ENCODE measurements at places on chromosomes 1 and 21. TPM values are rescaled to one million over a fixed set of nuclear protein-coding genes. Genes with fewer than 3 reads are reported as not detected.

The DTL gene
- 54.9 TPM for total RNA-seq

- DNase-seq = peak; percentile 14
These were observed 21.1 kb downstream of the CLDN8 start for GRCh38 chr21:30194701-30195299.

DNA sequence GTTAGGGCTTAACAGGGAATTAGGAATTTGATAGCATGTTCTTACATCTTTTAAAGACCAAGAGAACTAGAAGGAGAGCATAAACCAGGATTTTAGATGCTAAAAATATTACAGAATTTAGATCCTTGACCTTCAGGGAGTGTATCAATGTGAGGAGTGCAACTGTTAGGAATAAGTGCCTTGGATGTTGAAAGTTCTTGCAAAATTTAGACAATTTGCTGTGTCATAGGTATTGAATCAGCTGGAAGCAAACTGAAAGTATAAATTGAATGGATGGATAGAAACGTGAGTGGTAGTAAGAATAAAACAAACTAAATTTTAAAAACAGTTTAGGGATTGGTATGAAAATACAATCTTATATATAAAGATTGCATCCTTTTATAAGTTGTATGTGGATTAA lies 27.7 kb downstream of the PPP1R12B start:
- no peak for DNase-seq

DNA sequence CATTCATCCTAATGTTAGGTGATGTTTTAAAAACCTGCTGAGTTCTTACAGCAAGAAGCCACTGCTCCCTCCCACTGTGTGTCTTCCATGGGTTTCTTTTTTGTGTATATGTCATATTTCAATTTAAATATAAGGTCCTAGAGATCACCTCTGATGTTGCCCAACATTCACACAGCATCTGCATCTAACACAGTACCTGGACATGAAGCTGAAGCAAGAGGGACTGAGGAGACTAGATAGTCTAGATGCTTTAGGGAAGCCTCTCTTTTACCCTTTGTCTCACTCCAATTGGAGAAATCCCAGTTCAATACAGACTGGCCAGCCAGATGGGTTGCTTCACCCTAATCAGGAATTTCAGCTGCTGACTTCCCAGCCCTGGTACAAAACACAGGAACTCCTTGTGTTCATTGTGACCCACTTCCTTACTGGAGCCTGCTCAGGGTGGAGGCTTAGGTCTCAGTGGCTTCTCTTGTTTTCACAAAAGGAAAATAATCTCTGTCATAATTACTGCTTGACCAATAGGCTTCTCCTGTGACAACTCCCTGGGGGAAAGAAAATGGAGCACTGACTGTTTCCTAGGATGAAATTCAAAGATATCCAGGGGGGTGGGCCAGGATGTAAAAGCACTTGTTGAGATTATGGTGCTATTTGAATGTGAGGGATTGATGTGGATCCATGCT lies 17.3 kb downstream of the BTG2 start:
- no peak for DNase-seq

The ATP13A2 gene
- total RNA-seq = 23.8 TPM

GRCh38 chr1:208510192-208510952 lies 266.2 kb upstream of the PLXNA2 start:
- DNase-seq = no peak

DNA sequence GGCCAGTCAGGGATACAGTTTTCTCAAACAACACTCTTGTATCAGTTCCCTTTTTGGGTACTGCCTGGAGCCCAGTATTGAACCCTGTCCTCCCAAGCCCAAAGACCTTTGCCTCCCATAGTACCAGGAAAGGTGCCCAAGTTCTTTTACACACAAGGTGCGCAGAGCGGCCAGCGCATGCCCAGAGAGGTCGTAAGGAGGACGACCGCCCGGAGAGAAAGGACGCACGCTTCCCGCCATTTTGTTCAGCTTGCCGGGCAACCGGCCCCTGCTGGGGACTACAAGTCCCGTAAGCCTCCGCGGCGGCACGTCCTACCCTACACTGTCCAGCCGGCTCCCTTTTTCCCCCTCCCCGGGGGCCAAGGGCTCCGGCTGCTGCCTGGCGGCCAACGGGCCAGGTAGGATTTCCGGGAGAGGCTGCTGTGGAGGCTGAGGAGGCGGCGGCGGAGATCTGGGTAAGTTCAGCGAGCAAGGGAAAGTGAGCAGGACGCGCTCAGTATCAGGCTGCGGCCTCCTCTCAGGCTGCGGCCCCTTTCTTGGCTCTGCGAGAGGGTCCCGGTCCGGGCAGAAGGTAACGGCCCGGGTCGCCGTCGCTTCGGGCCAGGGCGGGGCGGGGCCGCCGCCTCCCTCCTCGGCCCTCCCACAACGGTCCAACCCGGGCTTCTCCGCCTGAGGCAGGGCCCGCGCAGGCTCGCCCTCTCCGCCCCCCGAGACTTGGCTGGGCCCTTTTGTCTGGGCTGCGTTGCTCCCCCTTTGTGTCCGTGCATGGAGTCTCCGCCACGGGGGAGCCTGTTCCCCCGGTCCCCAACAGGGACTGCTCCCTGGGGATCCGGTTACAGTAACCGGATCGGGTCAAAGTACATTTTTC lies at the start of gene PHACTR4:
TSS of gene PHACTR4 (plus strand) at position 370 of the 868 bp plus-strand sequence. CDS start 37,708 bp downstream, outside the sequence.
- peak; percentile 88 for DNase-seq

- peak; percentile 83 for DNase-seq
These were observed 3.9 kb upstream of the DENND2D start for GRCh38 chr1:111204201-111204982.

The CASQ1 gene
- total RNA-seq = not detected

GRCh38 chr1:35220976-35221375 lies 28.0 kb upstream of the SFPQ start:
- peak; percentile 11 for DNase-seq

DNA sequence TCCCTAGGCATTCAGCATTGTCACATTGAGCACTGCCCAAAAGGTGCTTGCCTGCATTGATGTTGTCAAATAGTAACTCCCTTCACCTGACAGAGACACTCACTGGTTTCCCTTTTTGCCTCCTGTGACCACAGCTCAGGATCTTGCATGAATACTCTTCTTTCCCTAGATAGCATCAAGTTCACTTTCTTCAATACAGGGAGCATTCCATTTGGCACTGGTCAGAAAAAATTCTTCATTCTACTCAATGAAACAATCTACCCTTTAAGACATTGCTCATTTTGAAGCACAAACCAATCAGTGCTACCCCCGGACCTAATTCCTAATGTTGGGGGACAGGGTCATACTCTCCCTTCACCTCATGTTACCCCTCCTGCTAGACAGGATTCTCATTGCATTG lies 319.0 kb upstream of the SNX7 start:
- DNase-seq = no peak

DNA sequence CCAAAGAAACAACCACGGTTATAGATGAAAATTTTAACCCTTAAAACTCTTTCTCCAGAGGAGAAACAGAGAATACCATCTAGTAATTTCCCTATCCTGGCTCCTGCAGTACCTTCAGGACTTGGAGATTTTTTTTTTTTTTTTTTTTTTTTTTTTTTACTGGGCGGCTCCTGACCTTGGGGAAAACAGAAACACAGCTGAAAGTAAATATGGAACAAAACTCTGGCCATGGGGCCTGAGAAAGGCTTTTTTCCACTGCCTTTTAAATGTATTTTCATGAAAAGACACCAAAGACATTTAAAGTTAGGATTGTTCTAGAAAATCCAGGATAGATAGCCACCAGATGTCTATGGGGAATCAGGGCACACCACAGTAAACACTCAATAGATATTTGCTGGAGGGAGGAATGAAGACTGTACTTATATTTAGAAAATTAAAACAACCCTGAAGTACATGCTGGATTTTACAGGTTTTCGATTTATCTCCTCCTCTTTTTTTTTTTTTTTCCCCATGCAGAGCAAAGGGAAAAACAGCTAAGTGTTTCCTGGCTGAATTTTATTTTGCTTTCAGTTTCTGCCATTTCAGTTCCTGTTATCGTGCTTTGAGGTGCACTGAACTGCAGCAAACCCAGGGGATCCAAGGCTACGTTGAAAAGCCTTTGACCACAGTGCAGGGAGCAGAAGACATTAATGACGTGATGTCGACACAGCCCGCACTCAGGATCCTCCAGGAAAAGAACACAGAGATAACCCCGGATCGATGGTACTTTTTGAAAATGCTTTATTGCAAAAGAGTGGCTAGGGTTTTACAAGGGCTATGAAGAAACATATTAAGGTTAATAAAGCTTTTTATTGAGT lies 35.7 kb upstream of the CNN3 start:
- DNase-seq = peak; percentile 24

DNA sequence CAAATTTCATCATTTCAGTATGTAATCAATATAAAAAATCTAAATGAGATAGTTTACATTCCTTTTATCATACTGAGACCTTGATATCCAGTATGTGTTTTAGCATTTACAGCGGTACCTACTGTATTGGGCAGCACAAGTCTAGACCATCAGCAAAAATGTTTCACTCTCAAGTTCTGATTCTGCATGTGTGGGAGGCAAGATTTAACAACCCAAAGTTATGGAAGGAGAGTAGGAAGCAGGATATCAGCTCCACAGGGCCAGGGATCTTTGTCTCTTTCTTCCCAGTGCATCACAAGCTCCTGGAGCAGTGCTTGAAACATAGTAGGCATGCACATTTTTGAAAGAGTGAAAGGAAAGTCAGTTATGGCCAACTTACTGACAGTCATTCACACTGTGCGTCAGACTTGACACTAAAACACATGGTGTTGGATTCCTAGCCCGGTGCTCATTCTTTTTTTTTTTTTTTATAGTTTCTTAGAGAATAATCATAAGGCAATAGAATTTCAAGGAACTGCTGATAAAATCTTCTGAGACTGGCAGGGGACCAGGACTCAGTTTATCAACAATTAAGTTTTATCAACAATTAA lies 6.1 kb downstream of the TENT5C start:
- no peak for DNase-seq

GRCh38 chr1:160124705-160125478 lies 9.3 kb downstream of the ATP1A2 start:
- DNase-seq = no peak

- DNase-seq = no peak
These were observed 7.9 kb downstream of the PLCH2 start for GRCh38 chr1:2483970-2484369.

DNA sequence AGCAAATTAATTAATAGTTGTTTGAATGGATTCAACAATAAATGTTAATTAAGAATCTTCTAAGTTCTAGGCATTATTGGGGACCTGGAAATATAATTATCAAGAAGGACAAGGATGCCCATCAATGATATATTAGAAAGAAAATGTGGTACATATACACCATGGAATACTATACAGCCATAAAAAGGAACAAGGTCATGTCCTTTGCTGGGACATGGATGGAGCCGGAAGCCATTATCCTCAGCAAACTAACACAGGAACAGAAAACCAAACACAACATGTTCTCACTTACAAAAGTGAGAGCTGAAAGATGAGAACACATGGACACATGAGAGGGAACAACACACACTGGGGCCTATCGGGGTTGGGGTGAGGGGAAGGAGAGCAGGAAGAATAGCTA lies 141.4 kb upstream of the JUN start:
- DNase-seq = no peak

The RGS4 gene
- not detected for total RNA-seq

DNA sequence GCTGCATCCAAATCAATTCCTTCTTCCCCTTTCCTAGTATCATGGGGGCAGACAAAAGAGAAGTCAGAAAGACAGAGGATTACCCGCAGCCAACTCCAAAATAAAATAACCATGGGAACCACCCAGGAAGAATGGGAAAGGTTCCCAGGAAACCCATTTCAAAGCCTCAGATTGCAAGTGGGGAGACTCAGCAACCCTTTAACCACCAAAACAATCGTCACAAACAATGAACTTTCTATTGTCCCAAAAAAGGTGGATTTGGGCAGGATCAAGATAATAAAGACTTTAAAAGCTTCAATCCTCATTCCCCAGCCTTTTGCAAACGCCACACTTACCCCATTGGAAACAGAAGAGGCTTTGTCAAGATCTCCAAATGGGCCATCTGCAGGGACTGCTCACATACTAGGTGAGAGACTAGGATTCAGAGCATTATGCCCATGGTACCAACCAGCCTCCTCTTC lies 5.1 kb downstream of the TIAM1 start:
- DNase-seq = no peak

GRCh38 chr1:113042285-113043143 lies 30.5 kb upstream of the LRIG2 start:
- peak; percentile 29 for DNase-seq

- DNase-seq = no peak
These were observed 30.1 kb downstream of the DHX9 start for GRCh38 chr1:182869241-182869666.

DNA sequence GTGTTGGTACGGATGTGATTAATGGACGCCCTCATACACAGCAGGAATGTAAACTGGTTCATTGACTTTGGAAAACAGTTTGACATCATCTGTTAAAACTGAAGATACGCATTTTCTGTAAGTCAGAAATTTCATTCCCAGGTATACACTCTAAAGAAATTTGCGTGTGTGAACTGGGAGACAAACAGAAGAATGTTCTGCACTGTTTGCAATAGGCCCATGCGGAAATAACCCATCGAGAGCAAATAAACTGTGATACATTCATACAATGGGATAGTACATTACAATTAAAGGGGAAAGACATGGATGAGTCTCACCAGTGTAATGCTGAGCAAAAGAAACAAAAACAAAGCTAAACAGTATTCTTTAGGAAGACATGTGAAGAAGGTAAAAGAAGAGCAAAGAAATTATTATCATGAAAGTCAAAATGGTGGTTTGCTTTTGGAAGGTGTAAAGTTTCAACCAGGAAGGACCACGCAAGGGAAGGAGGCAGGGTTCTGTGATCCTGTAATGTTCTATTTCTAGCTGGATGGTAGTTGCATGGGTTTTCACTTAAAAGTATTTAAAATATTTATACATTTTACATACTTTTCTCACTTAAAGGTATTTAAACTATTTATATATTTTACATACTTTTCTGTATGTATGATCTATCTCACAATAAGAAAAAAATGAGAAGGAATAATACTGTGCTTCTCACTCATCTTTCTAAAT lies 30.3 kb downstream of the INTS7 start:
- DNase-seq = no peak

GRCh38 chr1:236147068-236147467 lies 4.7 kb downstream of the GPR137B start:
- DNase-seq = no peak

DNA sequence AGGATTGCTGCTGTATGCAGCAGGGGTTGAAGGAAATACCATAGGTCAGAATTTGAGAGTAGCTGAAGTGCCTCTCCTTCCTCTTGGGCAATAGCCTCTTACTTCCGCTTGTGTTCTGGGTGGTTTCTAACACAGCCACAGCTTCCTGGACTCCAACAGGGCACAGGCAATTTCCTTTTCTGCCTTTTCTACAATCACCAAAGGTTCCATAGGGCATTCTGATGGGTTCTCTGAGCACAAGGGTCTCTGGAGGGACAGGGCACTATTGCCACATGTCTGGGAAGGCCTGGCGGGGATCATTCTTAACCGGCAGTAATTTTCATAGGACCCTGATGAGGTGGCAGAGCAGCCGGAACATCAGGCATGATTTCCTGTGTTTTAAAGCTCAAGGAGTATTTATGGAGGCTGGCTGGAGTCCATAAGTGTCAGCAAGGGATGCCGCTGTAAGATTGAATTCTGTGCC lies 5.5 kb upstream of the AGTRAP start:
- DNase-seq = peak; percentile 36

Data from activated T-cell treated with anti-CD3 and anti-CD28 coated beads, Interleukin-2, amount 50 U/mL, for 72 hours (primary cell).